ENCODE measurements at places on chromosomes 2 and 18.

DNA sequence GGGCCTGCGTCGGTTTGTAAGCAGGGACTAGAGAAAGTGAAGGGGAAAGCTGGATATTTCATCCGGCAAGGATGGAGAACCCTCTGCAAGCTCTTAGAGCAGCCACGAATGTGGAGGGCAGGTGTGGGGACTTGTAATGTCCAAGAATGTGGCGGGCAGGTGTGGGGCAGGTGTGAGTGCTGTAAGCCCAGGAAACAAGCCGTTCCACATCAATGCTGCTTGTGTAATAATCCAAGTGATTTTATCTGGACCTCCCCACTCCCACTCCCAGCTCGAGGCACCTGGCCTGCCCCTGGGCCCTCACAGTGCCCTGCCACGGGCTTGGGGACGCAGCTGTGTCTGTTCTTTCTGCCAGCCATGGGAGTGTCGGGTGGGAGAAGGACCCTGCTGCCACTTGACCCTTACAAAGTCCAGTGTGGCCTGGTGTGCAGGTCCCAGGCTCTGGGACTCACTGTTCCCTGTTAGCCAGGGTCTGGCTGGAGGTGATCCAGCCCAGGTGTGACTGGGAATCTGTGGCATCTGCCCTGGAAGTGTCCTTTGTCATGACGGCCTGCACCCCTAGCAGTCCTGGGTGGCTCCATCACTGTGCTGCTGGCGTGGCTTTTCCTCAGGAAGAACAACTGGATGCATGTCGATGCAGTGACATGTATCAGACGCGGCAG is 42.8 kb downstream of the SOX11 start:
- DNase-seq, result no peak

DNA sequence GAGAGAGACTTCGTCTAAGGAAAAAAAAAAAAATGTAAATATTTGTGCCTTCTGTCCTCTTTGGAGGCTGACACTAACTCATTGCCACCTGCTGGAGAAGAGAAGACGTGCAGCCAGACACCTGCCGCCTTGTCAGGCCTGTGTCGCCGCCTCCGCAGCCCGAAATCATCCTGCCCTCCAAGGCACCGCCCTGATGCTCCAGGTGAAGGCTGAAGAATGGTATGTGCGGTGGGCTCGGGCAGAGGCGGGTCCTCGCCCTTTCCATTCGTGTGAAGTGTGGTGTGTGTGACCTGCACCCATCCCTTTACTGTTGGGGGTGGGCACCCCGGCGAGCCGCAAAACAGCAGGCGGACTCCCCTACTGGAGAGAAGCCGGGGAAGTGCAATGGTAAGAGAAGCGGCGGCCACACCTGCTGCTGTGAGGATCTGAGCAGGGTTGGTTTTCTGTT is 60.4 kb downstream of the FAM161A start:
- peak; percentile 87 for DNase-seq

DNA sequence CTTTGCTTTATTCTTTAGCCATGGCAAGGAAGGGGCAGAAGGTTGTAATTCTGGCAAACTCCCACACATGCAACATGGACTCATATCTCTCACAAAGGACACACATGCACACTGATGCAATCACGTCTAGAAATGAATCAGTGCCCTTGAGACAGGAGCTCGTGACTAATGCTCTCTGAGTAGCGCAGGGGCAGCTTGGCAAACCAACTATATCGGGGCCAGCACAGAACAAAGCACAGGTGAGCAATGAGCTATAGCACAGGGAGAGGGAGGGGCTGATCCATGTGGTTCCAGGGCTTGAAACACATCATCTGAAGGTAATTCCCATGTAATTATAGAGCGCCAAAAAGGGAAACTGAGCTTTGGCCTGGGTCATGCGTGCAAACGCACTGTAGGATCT is 165.2 kb upstream of the KLF7 start:
- no peak for DNase-seq

DNA sequence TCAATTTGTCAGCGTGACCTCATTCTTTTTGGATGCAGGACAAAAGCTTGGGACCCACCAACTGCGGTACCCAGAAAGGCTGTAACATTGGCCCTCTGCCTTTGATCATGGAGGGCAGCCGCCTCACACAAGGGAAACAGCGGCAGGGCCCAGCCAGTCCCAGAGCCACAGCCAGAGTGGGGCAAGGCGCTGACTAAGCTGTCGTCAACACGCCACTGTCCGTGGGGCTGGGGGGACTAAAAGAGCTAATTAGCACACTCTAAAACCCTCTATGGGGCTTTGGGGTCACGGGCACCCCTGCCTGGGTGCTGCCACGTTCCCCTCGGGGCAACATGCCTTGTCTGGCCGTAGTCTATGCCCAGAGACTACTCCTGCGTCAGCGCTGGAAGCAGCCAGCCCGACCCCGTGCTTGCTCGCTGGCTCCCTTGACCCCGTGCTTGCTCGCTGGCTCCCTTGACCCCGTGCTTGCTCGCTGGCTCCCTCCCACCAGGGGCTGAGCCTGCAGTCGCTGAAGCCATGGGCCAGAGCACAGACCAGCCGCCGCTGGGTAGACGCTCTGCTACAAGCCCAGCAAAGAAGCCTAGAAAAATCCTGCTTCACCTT is 598.4 kb downstream of the MBD2 start:
- no peak for DNase-seq

DNA sequence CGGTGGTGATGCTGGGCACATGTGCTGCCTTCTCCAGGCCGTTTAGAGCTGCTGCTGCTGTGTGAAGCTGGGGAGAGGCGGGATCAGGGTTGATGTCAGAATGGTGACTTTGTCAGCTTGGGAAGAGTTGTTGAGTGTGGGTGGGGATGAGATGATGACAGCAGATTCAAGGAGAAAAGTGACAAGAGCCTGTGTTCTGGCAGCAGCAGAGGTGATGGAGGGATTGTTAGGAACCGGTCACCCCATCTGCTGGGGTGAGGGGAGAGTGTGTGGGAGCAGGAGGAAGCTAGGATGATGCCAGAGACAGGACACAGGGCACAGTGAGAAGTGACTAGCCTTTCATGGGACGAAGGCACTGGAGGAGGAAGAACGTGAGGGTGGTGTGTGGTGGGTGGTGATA is 345.5 kb downstream of the RNF144A start:
- DNase-seq, result no peak

DNA sequence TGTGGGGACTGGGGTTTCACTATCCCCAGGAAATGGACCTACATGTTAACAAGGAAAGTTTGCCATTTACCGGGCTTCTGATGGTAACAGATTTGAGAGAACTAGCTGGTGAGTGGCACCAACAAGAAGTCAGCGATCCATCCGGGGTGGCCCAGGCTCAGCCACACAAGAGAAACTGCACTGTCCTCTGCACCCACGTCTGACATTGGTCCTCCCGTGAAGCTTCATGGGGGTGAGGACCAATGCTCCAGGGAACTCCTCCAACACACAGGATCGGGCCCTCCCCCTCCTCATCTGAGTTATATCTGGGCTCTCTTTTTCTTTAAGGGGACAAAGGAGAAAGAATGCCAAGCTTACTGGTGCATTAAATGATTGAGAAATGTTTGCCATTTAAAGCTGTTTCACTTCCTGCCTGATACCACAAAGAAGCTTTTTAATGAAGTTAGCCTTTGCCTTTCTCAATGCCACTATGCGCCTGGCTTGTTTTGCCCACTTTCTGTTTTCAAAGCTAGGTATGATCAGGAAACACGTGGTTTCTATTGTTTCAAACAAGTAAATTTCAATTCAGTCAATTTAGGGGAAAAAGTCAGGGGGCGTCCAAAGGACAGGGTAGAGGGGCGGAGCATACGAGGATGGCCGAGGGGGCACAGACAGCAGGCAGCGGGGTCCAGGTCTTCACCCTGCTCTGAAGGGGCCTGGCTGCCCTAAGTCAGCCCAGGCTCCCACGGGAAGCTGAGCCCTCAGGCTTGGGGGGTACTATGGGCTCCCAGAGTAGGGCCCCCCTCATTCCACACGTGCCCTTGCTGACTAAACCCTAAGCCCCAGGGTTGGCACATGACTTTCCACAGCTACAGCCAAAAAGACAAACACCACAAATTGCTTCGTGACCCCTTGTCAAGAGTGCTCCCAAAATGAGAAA is 204.0 kb upstream of the ID2 start:
- DNase-seq, result no peak

- no peak for DNase-seq
Measured at GRCh38 chr2:191950132-191950874, 103.4 kb upstream of the CAVIN2 start.

DNA sequence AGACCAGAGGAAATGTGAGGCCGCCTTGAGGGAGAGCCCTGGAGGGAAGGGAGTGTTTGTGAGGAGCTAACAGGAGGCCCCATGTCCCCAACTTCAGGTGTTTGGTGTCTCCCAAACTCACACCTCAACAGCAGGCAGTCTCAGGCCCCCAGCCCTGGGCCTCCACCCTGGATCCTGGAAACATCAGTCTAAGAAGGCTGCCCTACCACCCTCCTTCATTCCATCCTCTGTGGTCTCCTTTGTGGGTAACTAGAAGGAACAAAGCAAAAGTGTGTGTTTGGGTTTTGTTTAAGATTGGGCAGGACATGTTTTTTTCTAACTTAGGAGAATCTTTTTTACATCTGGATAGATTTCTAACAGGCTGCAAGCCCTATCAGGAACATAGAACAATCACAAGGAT is 404.3 kb downstream of the BCL11A start:
- DNase-seq, result no peak

DNA sequence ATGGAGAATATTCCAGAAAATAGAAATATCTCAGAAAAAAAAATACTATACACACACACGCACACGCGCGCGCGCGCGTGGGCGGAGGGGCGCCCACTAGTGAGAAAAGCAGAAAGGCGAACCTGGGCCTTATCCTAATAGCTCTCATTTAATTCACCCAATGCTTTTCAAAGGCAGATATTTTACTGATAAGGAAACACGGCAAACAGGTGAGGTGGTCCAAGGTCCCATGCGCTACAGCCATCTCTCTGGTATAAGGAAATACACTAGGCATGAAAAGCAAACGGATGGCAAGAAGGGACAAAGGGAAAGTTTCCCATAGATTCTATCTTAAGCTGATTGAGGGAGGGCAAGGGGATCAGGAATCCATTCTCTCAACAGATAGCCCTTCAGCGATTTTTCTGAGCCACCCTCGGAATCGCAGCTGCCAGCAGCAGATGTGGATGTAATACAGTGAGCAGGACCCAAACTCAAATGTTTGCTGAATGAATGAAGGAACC is 136.7 kb downstream of the TMEM247 start:
- peak; percentile 37 for DNase-seq

DNA sequence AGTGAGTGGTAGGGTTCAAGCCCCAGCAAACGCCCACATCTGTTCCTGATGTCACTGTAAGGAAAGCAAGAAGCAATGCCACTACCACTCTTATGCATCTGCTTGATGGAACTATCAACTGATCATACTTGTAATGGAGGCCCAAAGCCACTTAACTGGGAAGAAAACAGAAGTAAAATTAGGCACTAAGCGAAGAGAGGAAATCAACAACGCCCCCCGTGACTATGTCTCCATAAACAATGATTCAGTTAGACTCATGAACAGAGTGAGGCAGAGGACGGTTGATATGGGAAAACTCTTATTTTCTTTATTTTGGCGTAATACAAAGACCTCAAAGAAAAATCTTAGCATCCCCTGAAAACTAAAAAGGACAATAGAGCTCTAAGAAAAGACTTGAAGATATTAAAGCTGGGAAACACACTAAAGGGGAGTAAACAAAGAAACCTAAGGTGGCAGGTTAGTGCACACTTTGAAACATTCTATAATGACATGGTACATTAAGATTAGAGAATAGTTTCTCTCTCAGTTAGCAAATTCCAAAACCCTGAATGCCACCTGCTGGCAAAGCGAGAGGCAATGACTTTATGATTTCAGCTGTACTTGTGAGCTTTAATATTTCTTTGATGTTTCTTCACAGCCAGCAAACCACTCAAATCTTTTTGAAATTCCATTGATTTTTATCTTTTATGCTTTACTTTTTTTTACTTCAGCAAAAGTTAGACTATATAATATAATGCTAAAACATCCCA is 86.5 kb downstream of the LRP2 start:
- DNase-seq, result no peak

DNA sequence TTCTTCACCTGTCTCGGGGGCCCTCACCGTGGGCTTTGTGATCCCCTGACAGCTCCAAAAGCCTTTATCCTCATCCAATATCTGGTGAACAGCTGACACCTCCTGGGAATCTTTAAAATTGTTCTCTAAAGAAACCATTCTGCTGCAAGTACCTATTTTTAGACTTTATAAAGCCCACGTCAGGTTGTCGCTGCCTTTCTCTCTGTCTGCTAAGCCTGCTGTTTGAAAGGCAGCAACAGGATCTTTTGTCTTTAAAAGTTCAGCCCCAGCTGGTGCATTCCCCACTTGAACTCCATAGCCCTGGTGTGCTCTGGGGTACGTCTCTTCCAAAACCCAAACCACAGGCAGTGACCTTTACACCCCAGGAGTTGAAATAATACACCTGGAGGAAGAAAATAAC is 145.0 kb downstream of the NEDD4L start:
- no peak for DNase-seq

GRCh38 chr2:110657724-110658305 is 20.0 kb downstream of the BUB1 start:
- DNase-seq, result no peak

GRCh38 chr18:22465859-22466457 is 48.2 kb upstream of the CTAGE1 start:
- no peak for DNase-seq

GRCh38 chr2:69693059-69693774 is 48.7 kb upstream of the ANXA4 start:
- no peak for DNase-seq

- no peak for DNase-seq
Measured at GRCh38 chr18:54824761-54825160, 3.5 kb upstream of the RAB27B start.

DNA sequence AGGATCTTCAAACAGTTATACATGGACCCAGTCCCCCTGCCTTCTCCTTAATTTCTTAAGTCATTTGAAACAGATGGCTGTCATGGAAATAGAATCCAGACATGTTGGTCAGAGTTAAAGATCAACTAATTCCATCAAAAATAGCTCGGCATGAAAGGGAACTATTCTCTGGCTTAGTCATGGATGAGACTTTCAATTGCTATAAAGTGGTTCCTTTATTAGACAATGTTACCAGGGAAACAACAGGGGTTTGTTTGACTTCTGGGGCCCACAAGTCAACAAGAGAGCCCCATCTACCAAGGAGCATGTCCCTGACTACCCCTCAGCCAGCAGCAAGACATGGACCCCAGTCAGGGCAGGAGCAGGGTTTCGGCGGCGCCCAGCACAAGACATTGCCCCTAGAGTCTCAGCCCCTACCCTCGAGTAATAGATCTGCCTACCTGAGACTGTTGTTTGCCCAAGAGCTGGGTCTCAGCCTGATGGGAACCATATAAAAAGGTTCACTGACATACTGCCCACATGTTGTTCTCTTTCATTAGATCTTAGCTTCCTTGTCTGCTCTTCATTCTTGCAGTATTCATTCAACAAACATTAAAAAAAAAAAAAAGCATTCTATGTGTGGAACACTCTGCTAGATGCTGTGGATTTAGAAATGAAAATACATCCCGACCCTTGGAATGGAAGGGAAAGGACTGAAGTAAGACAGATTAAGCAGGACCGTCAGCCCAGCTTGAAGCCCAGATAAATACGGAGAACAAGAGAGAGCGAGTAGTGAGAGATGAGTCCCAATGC is 4.6 kb downstream of the TTR start:
- no peak for DNase-seq

- DNase-seq, result no peak
Measured at GRCh38 chr2:2838548-2838845, 507.4 kb upstream of the MYT1L start.
